ENCODE measurements at places on chromosomes 11 and 22.

DNA sequence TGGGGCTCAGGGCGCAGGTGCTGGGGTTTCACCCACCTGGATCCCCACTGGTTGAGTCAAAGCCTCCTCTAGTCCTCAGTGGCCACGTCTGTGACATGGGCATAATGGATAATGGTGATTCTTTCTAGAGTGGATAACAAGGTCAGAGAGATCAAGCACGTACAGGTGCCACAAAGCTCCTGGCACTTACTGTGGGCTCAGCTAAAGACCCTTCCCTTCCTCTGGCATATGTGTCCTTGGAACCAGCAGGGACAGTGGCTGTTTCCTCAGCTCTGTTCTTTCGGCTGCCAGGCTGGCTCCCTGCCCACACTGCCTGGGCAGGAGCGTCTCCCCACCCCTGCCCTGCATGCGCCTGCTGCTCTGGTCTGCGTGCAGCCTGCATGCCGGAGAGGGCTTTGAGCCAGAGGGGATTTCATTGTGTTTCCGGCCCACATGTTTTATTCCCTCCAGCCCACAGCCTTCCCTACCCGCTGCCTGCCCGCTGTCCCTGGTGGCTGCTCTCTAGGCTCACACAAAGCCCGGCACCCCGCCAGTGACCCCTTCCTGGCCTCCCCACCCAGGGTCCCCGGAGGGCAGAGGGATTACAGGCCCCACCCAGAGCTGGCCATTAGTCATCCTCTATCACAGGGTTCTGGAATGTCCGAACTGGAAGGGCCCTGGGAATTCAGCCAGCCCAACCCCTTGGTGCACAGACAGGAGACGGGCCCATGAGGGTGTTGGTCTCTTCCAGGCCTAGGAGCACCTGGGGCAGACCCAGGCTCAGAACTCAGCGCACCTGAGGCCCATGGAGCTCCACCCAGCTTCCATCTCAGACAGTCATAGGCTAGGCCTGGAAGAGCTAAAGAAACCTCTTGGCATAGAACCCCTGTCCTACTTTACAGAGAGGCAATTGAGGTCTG lies 55.3 kb upstream of the GCAT start:
- peak; percentile 60 for DNase-seq

DNA sequence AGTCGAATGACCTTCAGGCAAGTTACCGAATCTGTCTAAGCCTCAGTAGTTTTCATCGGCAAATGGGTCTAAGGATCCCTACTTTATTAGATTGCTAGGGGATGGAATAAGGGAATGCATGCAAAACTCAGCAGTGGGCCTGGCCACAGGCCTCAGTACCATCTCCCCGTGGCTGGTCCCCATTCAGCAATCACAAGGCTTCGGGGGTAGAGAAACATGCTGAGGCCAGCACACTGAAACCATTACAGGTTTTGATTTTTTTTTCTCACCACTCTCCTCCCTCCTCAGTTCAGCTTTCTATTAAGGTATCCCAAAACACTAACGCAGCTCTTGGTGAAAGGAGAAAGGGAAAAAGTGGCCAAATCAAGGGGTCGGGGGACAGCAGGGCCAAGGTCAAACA lies 11.9 kb downstream of the KIRREL3 start:
- no peak for DNase-seq

- no peak for DNase-seq
These were observed 97.2 kb downstream of the PIWIL4 start for GRCh38 chr11:94664346-94664745.

GRCh38 chr11:107928767-107929507 lies 689 bp downstream of the RAB39A start:
- DNase-seq, result peak; percentile 59

DNA sequence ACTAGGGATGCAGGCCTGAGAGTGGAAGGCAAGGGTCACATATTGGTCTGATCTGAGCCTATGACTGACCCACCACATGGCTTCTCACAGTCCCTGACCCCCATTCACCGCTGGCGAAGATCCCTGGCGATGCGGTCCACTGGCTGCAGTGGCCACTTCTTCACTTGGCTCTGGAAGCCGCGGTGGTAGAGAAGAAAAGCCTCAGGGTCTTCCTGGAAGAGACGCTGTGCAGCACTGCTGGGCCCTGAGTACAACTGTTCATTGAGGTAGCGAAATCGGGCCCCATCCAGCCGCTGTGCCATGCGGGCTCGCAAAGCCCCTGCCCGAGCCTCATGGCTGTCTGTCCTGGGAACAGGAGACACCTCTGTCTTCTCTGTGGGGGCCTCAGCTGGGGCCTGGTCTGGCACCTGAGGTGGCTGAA lies 2.4 kb downstream of the RRP8 start:
- no peak for DNase-seq

DNA sequence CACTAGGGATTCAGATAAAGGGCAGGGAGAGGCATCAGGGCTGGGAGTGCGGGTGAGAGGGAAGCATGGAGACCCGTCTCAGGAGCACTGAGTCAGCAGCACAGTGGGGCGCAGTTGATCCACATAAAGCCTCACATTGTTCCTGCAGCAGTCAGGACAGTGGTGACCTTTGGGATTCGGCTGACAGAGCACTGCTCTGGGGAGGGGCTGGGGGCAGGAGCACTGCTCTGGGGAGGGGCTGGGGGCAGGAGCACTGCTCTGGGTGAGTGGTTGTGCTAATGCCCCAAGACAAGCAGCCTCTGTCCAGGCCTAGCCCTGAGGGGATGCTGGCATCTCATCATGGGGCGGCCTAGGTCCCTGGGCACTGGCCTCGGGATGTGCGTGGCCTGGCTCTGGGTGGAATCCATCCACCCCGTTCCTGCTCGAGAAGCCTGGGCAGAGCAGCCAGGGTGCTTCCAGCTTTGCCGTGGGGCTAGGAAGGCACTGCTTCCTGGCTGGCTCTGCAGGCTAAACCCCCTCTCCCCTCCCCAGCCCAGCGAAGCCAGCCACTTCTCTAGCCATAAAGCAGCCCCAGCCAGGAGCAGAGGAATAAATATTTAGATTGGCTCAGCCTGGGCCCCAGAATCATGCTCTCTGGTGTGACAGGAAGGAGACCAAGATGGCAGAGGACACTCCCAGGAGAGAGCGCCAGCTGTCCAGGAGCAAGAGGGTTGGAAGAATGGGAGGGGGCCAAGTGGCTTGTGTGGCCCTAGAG lies 7.3 kb downstream of the OAF start:
- peak; percentile 87 for DNase-seq

DNA sequence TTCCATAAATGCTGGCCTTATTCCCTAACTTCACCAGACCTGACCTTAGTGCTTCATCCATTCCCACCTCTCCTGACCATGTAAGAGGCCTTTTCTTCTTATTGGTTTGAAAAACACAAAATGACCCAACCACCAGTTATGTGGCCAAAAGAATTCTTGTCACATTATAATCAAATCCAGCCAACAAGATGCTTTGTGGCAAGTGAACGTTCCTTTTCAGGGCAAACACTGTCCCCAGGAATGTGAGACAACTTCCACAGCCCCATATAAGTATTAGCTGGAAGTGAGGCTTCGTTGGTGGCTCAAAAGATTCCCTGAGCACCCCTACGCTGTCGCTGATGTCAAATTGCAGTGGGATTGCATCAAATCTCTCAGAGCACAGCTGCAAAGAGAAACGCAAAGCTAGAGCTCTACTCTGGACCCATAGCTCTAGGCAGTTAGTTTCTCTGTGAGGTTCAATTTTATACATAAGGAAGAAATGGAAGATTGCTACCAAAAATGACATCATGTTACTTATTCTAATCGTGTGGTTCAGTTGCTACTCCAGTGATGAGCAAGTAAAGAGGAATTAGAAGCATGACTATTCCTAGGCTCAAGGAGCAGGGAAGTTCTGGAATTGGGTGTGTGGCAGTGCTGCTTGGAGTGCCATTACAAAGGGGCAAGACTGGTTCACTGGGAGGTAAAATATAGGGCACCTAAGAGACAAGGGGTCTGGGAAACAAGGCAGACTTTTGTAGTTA lies 26.1 kb downstream of the GLYATL1 start:
- no peak for DNase-seq

GRCh38 chr11:57085611-57086010 lies 96.1 kb upstream of the LRRC55 start:
- DNase-seq, result no peak

DNA sequence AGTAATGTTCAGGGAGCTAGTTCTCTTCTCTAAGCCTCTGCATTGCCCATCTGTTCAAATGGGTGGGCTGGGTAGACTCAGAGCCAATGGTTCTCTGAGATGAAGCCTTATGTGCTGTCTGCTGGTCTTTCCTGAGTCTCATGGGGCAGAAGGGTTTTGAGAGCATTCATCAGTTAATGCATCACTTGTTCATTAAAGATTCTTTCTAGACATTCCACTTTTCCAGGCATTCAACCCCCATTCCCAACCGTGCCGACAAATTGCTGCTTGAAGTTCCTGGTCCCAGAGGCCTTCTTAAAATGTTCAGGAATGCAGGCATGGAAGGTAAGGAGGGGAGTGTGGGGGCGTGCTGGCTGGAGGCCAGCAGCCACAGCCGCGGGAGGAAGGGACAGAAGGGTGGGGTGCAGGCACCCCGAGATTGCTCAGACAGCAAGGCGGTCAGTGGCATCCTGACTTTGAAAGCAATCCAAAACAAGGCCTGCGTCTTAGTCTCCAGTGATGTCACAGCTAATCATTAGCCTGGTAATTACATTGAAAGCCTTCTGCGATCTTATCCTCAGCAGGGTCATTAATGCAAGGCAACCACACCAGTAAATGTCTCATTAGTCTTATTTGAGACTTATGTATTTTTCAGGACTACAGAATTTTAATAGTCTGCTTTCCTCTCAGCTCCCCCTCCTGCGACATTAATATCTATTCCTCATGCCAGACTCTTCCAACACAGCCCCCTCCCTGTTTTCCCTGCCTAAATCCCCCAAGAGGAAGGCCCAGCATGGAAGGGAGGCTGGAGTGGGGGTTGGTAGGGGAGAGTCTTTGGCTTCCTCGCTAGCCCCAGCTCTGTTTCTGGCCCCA lies 328.8 kb downstream of the MIAT start:
- DNase-seq, result peak; percentile 18

- DNase-seq, result no peak
These were observed 10.4 kb upstream of the MPEG1 start for GRCh38 chr11:59223177-59223576.

GRCh38 chr11:128146926-128147605 lies 440.3 kb downstream of the ETS1 start:
- no peak for DNase-seq

- DNase-seq, result peak; percentile 91
These were observed 59.4 kb downstream of the ACER3 start for GRCh38 chr11:76919887-76920746.

- DNase-seq, result no peak
These were observed 107.4 kb downstream of the RASSF10 start for GRCh38 chr11:13116491-13116890.

DNA sequence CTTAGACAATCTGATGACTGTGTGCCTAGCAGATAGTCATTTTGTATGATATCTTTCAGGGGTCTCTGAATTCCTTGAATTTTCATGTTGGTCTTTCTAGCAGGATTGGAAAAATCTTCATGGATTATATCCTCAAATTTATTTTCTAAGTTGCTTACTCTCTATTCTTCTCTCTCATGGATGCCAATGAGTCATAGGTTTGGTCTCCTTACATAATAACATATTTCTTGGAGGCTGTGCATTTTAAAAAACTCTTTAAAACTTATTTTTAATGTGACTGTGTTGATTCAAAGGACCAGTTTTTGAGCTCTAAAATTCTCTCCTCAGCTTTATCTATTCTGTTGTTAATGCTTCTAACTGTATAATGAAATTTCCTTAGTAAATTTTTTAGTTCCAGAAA lies 198.7 kb downstream of the AASDHPPT start:
- no peak for DNase-seq

GRCh38 chr11:26276798-26277424 lies 55.0 kb upstream of the ANO3 start:
- peak; percentile 73 for DNase-seq

DNA sequence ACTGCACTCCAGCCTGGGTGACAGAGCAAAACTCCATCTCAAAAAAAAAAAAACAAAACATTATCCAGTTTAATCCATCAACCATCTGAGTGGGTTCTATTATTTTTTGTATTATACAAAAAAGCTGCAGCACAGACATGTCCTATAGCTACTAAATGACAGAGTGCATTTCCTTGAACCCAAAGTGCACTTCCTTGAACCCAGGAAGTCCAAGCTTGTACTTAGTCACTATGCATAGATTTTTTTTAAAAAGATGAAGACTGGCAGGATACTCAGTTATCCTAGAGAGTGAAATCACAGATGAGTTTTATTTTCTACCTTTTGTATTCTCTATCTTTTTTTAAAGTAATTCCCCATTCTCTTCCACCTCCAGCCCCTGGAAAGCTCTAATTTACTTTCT lies 8.0 kb upstream of the RRAS2 start:
- DNase-seq, result no peak

GRCh38 chr11:92317721-92318120 lies 93.1 kb downstream of the FAT3 start:
- no peak for DNase-seq

DNA sequence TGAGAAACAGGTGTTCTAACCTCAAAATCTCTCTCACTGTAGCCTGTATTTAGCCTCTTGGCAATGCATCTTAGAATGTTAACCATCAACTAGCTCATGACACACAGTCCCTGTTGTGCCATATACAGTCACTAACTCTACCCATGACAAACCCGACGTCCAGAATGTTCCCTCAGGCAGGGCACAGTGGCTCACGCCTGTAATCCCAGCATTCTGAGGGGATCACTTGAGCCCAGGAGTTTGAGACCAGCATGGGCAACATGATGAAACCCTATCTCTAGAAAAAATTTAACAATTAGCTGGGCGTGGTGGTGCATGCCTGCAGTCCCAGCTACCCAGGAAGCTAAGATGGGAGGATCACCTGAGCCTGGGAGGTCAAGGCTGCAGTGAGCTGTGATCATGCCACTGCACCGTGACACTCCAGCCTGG lies 18.2 kb upstream of the CCDC34 start:
- no peak for DNase-seq

GRCh38 chr11:74203966-74204365 lies 32.9 kb downstream of the PPME1 start:
- DNase-seq, result no peak

- no peak for DNase-seq
These were observed 3.5 kb downstream of the MUC5B start for GRCh38 chr11:1226226-1226985.

- DNase-seq, result no peak
These were observed 3.9 kb downstream of the CDC42EP1 start for GRCh38 chr22:37564111-37564711.

DNA sequence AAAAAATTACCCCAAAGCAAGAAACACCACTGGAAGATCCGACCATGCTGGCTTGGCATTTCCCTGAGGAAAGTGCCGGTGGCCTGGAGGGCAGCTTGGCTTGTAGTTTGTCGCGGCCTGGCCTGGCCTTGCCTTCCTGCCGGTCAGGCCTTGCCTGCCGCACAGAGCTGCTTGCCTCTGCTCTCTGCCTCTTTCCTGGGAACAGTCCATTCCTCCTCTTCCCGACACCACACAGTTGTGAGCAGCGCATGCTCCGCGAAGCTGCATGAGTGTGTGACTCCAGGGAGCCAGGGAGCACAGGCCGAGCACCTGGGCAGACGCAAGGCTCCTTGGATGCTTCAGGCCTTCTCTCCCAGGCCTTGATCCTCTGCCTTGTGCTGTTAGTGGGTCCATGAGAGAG lies 19.8 kb downstream of the CTTN start:
- DNase-seq, result no peak

- DNase-seq, result no peak
These were observed 108.1 kb downstream of the MORC2 start for GRCh38 chr22:30860176-30861105.

GRCh38 chr11:99535819-99536218 lies 515.1 kb downstream of the CNTN5 start:
- DNase-seq, result no peak

GRCh38 chr11:132898021-132898420 lies 634.3 kb downstream of the OPCML start:
- no peak for DNase-seq

GRCh38 chr11:75022759-75023396 lies 34.1 kb downstream of the NEU3 start:
- peak; percentile 91 for DNase-seq

- DNase-seq, result no peak
These were observed 634.1 kb downstream of the TBC1D22A start for GRCh38 chr22:47396515-47396914.

Data from Ammon's horn (tissue), 1 donor.